Ammon's horn (tissue), 1 donor: ENCODE measurements at places on chromosomes 4 and X.

DNA sequence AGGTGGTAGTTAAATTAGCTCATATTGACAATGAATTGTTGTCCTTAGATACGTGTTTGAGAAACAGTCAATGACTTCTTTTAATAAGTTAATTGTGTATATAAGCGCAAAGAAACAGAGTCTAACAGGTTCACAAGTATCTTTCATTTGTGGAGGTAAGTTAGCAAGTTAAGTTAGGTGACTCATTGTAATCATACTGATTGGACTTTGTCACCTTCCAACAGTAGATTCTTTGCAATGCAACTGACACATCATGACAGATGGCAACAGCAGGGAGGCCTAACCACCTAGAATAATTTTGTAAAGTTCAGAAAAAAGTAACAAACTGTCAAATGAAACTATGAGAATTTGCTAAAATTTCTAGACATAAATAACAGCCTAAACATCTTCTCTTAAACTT lies 207.6 kb upstream of the PITX2 start:
- DNase-seq = no peak

DNA sequence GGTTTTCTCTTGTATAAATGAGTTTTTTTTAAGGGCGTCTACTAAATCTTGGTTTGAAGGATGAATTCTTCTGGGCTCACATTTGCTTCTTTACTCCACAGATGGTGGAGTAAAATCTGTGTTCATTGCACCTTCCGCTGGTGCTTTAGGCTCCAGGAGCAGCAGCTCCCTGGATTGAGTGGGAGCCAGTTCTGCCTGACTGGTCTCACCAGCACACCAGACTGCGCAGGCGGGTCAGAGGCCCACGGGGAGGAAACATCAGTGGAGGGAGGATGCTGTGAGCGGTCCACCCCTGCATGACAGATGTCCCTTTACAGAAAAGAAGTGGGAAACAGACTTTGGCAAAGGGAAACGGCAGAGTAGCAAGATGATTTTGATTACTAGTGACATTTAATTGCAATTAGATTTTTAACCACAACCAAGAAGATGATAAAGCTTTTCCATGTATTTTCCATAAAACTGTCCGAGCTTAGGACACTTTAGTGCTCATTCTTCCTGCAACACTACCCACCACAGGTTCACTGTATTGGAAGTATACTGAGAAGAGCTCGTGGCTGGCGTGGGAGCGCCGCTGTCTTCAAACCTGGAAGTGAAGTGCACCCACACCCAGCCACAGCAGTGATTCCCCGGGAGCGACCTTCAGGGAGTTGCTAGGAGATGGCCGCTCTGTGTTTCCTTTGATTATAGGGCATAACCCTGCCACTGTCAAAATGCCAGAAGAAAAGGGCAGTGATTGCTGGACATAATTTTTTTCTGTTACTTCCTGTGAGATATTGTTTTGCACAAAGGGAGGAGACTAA lies 95.2 kb downstream of the SORBS2 start:
- DNase-seq = no peak

DNA sequence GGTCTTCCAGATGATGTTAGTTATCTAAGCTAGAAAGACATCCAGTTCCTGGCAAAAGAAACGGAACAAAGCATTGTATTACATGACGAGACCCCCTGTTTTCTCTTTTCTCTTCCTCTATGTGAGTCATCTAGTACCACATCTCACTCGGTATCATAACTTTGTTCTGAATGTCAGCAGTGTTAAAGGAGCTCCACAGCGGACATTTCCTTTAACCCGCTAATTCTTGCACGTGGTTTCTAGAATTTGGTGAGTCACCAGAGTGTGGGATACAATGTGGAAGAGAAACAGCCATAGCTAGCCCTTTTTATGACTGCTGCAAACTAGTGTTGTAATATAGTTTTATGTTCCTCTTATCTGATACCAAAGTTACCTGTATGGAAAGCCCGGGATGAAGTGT lies 243.7 kb downstream of the TENM3 start:
- no peak for DNase-seq

DNA sequence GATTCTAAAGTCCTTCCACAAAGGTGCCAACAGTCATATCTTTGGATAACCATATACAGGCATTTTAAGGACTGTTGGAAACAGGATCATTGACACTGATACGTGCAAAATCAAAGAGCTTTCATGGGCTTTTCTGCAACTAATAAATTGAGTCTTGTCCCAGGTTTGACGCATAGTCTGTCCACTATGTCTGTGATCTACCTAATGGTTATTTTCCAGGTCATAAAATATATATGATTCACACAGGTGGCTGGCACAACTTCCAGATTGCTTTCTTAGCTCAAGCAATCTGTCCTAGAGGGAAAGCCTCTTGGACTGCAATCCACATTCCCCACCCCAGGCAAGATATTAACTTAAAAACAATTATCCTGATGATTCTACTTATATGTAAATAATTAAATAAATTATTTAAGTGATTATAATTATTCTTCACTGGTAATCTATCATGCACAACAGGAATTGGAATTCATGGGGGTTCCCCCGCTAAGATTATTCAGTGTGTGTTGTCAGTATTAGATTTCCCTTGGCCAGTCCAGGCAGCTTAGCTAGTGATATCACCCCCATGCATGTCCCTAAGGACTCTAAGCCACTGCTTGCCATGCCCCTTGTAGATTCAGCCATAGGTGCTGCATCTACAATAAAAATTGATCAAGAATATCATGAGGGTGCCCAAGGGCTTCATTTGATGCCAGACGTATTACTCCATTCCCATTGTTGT lies 97.8 kb downstream of the TLL1 start:
- DNase-seq = no peak

DNA sequence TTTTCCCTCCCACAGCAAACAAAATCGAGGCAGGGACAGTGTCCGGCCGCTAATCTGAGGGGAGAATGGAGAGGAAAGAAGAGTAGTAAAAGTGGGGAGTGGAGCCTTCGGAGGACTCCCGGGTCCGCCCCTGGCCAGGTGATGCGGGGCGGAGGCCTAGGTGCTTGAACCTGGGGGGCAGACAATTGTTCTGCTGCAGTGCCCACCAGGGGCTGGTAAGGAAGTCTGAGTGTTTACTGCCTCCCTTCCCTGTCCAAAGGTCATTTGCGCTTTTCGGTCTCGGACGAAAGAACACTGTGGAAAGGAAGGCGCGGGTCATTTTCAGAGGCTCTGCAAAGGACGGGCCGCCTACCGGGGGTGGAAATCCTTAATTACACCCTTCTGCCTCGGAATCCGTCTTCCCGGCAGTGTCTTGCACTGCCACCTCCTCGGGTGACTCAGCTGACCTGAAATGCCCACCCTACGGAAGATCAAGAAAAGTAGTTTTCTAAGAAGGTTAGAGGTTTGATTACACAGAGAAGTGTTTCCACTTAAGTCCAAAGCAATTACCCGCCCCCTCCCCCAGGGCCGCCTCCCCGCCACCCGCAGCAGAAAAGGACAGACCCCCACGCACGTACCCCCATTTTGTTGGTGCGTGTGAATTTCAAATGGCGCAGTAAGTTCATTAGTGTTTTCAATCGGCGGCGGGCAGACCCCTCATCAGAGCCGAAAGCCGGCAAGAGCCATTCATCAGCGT lies 99.9 kb upstream of the TENM3 start:
- no peak for DNase-seq

DNA sequence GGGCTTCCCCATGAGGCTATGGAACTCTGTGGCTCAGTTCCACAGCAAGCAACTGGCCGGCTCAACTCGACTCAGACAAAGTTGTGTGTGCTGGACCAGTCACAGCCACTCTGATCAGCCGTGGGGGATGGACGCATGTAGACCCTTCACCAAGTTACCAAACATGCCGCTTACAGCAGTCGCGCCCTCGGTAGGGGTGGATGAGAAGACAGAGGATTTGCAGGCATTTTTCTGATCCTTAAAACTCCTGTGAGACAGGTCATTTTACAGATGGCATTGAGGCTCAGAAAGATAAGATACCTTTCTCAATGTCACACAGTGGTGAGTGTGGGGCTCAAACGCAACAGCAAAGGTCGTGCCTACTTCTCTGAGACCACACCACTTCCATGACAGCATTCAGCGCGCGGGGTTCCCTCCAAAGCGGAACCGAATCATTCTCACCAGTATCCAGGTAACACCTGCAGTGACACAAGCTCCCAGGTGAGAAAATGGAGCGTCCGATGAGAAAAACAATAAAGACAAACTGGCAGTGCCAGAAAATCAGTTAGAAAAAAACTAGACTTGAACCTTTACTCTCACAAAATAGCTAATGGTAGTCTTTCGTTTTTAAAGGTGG lies 83.6 kb downstream of the RELL1 start:
- no peak for DNase-seq
